Activated T-cell treated with anti-CD3 and anti-CD28 coated beads for 1 hour (primary cell): ENCODE measurements at places on chromosomes 5 and 9.

- no peak for DNase-seq
Observed at GRCh38 chr5:75156585-75156984, 80.1 kb downstream of the ANKRD31 start.

- no peak for DNase-seq
Observed at GRCh38 chr5:114727358-114727757, 365.5 kb downstream of the KCNN2 start.

GRCh38 chr9:70409800-70410199 lies 4.7 kb downstream of the KLF9 start:
- no peak for DNase-seq

DNA sequence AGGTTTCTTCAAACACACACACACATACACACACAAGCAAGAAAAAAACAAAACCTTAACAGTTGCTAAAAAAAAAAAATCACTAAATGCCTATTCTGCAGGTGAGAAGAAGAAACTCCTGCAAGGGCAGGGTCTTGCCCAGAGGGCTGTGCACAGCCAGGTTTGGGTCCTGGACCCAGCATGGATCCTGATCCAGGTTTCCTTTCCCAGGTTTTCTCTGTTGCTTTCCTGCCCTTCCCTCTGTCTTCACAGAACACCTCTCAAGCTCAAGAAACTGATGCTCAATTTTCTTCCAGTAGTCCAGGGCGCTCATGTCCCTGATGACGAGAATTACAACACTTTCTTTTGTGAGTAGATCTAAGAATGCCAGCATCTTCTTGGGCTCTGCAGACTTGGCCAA lies 136.6 kb downstream of the PAX5 start:
- no peak for DNase-seq

GRCh38 chr9:75664597-75664996 lies 225.9 kb upstream of the PCSK5 start:
- DNase-seq: no peak

- no peak for DNase-seq
Observed at GRCh38 chr5:132271251-132272246, 14.1 kb downstream of the PDLIM4 start.

GRCh38 chr5:102561894-102562760 lies 63.3 kb upstream of the SLCO6A1 start:
- no peak for DNase-seq

GRCh38 chr9:125993466-125993865 lies 246.3 kb downstream of the PBX3 start:
- no peak for DNase-seq

DNA sequence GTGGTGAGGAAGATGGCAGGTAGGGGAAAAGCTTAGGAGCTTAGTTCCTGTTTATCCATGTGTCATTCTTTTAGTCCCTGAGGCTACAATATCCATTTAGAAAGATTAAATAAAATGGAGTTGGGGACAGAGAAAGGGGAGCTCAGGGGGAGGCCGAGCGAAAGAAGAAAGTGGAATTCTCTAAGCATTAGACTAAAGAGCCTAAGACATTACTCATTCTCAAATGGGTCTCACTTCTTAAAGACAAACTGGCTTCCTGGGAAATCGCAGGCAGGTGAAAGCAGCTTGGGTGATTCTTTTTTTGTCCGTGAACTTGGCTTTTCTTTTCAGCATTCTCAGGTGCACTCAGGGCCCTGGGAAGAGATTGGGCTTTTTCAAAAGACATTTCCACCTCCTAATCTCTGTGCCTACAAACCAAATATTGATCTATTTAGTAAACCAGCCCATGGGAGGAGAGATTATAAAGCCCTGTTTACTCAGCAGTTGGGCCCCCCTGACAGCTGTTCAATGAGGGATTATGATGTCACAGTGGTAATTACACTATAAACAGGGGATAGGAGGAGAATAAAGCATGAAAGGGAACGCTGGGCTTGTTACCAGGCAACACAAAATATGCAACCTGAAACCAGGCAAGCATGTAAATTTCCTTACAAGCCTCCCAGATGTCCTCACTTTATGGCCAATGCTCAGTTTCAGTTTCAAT lies 584.0 kb downstream of the ACTL7B start:
- DNase-seq: no peak

DNA sequence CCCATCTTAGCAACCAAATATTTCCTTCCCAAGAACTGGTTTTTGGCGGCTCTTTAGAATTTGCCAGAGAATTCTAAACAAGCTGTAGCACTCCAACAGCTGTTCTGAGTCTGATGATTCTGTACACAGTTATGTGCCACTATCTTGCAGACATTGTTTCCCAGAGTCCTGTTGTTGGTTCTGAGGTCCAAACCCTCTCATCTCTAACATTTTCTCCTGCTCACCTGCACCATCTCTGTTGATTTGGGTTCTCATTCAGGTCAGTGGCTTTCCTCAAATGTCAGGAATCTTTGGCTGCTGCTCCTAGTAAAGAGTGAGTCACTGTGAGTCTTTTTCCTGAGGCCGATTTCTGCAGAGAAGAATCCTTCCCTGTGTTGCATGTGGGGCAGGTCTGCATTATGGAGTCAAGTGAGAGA lies 50.0 kb downstream of the CAMSAP1 start:
- no peak for DNase-seq

DNA sequence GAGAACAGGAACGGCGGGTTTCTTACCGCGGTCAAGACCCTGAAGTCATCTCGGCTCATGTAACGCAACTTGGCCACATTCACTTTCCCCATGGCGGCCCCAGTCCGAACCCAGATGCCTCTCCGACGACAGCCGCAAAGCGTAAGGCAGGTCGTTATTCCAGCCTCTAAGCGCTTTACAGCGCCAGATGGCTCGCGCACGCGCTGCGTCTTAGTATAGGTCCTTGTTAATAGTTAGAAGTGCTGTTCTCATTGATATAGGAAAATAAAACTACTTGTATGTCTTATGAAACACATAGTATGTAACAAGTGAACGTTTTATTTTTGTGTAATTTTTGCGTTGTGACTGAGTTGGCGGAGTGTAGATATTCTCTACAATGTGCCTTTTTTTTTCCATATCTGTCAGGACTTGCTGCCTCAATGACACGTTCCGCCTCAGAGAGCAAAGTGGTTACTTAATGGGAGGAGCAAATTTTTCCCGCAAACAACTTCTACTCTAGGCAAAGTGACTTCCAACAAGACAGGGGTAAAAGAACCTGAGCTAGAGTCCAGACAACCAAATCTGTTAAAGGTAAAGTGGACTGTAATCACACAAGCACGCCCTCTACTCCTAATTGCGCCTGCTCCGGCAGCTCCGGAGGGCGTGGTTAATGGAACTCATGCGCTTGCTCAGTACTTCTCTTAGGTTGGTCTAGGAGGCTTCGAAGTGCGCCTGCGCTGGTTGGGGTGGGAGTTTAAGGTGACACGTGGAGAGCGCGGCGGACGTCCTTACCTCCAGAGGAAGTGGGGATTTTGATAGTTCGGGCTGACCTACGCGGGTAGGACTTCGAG lies at the start of gene RIOK2:
Gene RIOK2 (minus strand): TSS at position 148 of the 830 bp plus-strand sequence. CDS start 56 bp downstream, at position 92.
- DNase-seq: peak; percentile 92

DNA sequence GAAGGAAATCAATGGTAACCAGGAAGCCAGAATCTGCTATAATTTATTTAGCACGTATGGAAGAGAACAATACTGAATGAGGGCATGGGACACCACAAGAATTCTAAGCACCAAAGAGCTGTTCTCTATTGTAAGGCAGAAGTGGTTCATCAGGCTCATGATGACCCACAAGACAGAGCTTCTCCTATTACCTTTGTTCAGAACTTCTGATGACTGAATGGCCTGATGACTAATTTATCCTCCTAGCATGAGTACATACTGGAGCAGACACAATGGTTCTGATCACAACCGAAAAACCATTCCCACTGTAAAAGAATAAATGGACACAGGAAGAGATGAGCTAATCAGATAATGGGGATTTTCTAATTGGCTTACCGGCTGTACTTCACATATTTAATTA lies 329.8 kb upstream of the PDE4D start:
- DNase-seq: no peak

DNA sequence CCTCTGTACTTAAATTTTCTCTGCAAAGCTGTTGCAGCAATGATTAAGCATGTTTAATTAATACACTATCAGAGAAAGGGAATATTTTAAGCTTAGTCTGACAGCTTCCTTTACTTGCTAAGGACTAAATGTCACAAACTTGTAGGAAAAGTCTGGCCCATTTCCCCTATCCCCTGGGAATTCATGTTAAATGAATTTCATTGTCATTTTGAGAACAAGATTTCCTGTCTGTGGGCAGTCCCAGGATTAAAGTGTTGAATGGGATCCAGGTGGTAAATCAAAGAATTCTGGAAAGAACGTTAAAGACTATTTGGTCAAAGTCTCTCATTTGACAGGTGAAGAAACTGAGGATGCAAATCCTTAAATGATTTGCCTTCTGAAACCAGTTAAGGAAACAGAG lies 214.8 kb downstream of the MPDZ start:
- no peak for DNase-seq

- peak; percentile 45 for DNase-seq
Observed at GRCh38 chr5:151086905-151087360, 6.1 kb upstream of the TNIP1 start.
